ENCODE measurements at places on chromosomes 2 and 18. TPM values are rescaled to one million over a fixed set of nuclear protein-coding genes. Genes with fewer than 3 reads are reported as not detected.

THSD7B gene
- 0.17 TPM for total RNA-seq

DNA sequence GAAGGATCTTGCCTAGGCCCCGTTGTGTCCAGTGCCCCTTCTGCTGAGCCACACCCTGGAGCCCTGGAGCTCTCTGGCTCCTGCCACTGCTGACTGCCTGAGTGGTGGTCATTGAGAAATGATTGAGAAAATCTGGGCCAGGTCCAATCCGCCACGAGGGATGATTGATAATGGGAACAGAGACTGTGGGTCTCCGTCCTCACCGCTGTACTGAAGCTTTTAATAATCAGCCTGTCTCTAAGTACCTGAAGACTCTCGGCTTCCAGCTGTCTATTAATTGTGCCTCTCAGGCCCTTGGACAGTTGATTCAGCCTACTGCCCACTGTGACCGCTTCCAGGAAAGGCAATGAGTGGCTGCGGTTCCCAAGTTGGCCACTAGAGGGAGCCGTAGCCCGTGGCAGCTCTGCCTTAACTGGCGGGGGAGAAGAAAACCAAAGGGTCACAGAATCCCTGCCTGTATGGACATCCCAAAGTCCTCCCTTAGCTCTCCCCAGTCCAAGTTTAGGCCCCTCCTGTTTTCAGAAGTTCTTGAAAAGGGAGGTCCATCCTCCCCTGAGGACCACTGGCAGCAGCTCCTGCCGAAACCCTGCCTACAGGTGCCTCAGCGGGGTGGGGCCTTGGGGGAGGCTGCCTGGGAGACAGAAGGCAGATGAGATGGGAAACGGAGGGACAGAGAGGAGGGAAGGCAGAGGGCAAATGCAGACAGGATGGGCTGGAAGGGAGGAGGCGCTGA, 213.6 kb downstream of the TNS1 start:
- H3K4me3 ChIP-seq: peak overlapping the region; percentile 4
- peak; percentile 92 for DNase-seq
- H3K4me1 ChIP-seq: peaks cover 22% of the 10 kb centered on the region

FAP gene
- 1.3 TPM for total RNA-seq

CMPK2 gene
- 14.6 TPM for total RNA-seq

DNA sequence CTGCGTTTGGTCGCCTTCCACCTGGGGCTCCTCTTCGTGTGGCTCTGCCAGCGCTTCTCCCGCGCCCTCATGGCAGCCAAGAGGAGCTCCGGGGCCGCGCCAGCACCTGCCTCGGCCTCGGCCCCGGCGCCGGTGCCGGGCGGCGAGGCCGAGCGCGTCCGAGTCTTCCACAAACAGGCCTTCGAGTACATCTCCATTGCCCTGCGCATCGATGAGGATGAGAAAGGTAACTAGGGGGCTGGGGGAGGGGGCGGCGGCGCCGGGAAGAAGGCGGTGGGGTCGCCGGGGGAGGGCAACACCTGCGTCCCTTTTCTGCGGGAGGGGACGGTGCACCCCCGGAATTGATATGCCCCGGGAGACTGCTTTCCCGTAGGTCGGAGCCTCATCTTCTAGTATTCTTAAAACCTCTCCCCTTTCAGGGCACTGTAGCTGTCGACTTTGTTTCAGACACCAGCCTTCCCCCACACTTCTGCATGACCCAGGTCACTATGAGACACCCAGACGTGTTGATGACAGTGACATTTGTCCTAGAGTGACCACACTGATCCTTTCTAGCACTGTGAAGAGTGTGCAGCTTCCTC, 755 bp downstream of the SPAST start:
- no peak for DNase-seq
- H3K4me1 ChIP-seq: peaks cover 2% of the 10 kb centered on the region
- H3K36me3 ChIP-seq: peaks cover 24% of the 10 kb centered on the region

DNA sequence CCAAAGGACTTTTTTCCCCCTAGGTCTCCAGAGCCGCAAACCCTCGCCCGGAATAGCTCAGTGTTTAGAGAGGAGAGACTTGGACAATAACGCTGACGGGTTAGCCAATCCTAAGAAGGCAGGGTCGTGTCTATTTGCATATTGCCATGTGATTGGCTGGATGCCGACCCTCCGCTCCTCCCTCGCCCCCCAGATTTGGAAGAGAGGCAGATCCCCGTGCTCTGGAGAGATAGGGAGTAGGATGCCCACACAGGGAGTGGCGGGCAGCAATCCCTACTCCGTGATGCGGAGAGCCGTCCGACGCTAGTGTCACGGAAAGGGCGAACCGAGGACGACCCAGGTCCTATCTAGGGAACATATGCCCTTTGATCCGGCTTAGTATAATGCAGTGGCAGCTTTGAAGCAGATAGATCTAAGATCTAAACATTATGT, 1.4 kb downstream of the WNT6 start:
- no peak overlapping the region for H3K4me3 ChIP-seq
- peak; percentile 62 for DNase-seq
- H3K4me1 ChIP-seq: peaks cover 12% of the 10 kb centered on the region
- no peaks in the 10 kb centered on the region for H3K36me3 ChIP-seq

DNA sequence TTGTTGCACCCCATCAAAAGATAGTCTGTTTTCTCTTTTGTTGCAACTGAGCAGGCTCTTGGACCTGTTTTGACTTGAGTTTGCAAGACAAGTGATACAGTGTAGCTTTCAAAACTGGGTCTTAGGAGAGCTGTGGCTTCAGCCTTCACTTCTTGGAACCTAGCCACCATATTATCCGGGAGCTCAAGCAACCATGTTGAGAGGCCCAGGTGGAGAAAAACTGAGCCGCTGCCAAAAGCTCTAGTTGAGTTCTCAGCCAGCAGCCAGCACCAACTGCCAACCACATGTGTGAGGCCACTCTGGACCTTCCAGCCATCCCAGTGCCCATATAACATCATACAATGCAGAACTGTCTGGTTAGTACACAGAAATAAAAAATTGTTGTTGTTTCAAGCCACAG, 5.4 kb downstream of the CACNB4 start:
- H3K4me1 ChIP-seq: peaks cover 11% of the 10 kb centered on the region
- H3K27me3 ChIP-seq: peaks cover 4% of the 10 kb centered on the region
- H3K27ac ChIP-seq: no peak overlapping the region
- no peak for DNase-seq
- H3K4me3 ChIP-seq: no peak overlapping the region

DNA sequence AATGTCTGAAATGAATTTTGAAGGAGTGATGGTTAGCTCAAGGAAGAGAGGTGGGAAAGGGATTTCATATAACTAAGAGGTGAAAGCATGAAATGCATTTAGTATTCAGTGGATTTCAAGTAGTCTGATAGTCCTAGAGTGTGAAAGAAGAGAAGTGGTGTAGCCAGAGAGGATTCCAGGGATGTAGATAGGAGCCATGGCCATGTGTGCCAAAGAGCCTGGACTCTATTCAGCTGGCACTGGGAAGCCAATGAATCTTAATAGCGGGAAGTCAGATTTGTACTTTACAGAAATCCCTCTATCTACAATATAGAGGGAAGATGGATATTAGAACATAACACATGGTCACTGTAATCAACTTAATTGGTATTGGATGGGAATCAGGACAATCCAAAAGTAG, 8.3 kb upstream of the BOLL start:
- H3K4me1 ChIP-seq: no peaks in the 10 kb centered on the region
- H3K27me3 ChIP-seq: no peaks in the 10 kb centered on the region
- H3K36me3 ChIP-seq: no peaks in the 10 kb centered on the region
- no peak for DNase-seq
- H3K4me3 ChIP-seq: no peak overlapping the region

DNA sequence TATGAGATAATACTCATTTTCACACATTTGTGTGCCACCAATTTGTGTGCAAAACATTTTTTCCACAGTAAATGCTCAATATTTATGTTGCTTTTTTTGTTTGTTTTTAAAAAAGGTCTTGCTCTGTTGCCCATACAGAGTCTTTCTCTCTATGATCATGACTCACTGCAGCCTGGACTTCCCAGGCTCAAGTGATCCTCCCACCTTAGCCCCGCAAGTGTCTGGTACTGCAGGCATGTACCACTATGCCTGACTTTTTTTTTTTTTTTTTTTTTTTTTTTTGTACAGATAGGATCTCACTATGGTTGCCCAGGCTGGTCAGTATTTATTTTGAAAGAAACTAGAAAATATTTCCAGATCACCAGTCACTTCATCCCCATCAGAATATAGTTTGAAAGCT, 297.8 kb upstream of the GYPC start:
- no peaks in the 10 kb centered on the region for H3K4me1 ChIP-seq
- H3K27me3 ChIP-seq: no peaks in the 10 kb centered on the region
- no peaks in the 10 kb centered on the region for H3K36me3 ChIP-seq
- no peak for DNase-seq

DNA sequence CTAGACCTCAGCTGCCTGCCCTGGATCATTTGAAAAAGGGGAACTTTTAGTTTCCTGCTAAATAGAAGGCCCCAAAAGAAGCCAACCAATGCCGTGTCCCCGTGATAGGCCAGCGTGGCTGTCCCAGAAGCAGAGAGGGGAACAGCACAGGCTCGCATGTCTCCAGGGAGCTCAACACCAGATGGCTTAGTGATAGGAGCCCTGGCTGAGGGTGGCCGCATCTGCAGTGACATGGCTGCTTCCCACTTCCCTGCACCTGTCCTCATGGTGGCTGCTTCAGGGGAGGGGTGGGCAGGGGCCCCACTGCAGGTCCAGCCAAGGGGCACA, 79.6 kb downstream of the MBP start:
- peak; percentile 88 for DNase-seq
- H3K4me1 ChIP-seq: peaks cover 81% of the 10 kb centered on the region
- H3K4me3 ChIP-seq: no peak overlapping the region
- peak overlapping the region; percentile 89 for H3K27ac ChIP-seq
- no peaks in the 10 kb centered on the region for H3K27me3 ChIP-seq

- peak; percentile 85 for DNase-seq
- no peaks in the 10 kb centered on the region for H3K36me3 ChIP-seq
- peak within 1 kb of the TSS; percentile 87 for H3K27ac ChIP-seq
- H3K4me3 ChIP-seq: peak within 1 kb of the TSS; percentile 65
- peaks cover 22% of the 10 kb centered on the region for H3K27me3 ChIP-seq
Observed at GRCh38 chr2:240435457-240435947, at the start of gene GPC1. TSS of gene GPC1 (plus strand) at chr2:240435663. CDS start at chr2:240435919, 256 bp downstream.

- H3K27ac ChIP-seq: no peak overlapping the region
- H3K27me3 ChIP-seq: no peaks in the 10 kb centered on the region
- no peak overlapping the region for H3K4me3 ChIP-seq
- DNase-seq: no peak
- H3K36me3 ChIP-seq: peaks cover 50% of the 10 kb centered on the region
Observed at GRCh38 chr18:80120932-80121331, 11.9 kb downstream of the ADNP2 start.

DNA sequence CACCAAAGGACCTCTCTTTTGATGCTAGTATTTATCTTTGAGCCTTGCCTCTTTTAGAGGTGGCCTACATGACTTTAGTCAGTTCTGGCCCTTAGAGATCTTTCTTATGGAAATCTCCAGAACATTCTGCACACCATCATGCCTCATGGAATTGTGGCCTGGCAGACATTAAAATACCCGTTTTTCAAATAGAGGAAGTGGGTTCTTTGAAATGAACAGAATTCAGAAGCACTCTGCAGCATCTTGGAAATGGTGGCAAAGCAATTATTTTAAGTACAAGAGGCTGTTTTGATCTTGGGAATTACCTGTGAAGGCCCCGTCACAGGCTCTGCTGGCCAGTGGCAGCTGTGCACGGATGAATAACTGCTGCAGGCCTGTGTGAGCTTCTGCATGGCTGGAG, 40.7 kb upstream of the APCDD1 start:
- no peaks in the 10 kb centered on the region for H3K36me3 ChIP-seq
- H3K4me3 ChIP-seq: no peak overlapping the region
- no peaks in the 10 kb centered on the region for H3K4me1 ChIP-seq
- no peak for DNase-seq

SOX11 gene
- total RNA-seq: 0.23 TPM

DNA sequence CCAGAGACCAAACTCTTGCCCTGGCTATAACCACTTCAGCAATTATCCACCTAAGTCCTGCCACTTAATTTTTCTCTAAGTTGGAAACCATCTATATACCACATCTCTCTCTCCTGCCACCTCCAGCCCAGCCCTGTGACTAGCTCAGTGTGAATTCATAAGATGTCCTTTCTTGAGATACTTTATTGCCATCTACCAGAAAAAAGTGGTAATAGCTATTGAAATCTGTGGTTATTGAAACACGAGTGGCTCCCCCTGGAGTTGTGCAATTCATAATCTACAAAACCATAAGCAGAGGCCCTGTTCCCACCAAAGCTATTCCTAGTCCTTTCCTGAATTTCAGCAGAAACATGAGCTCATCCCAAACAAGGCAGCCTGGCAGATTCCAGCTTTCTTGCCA, 324.0 kb downstream of the TXNL1 start:
- H3K27me3 ChIP-seq: no peaks in the 10 kb centered on the region
- no peak overlapping the region for H3K4me3 ChIP-seq
- no peaks in the 10 kb centered on the region for H3K4me1 ChIP-seq
- no peak for DNase-seq

DNA sequence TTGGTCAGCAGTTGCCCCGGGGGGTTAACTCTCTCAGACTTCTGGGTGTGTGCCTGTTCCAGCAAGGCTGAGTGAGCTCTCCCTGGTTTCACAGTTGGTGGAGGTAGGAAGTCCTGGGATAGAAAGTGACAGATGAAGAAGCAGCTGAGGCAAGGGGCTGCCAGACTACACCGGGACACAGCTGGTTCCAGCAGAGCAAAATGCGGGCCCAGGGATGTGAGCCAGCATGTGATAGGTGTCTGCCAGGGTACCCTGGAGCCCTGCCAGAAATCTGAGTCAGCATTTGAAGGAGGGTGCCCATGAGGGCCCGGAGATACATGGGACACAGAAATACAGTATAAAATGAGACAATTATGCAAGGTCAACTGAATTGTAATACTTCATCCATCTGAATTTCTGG, 79.3 kb upstream of the LGALSL start:
- H3K4me3 ChIP-seq: no peak overlapping the region
- no peak for DNase-seq
- H3K27ac ChIP-seq: no peak overlapping the region
- H3K27me3 ChIP-seq: no peaks in the 10 kb centered on the region
- no peaks in the 10 kb centered on the region for H3K36me3 ChIP-seq
- H3K4me1 ChIP-seq: no peaks in the 10 kb centered on the region

AGXT gene
- 3.4 TPM for total RNA-seq

- no peak for DNase-seq
- H3K4me1 ChIP-seq: peaks cover 19% of the 10 kb centered on the region
- no peaks in the 10 kb centered on the region for H3K27me3 ChIP-seq
- H3K27ac ChIP-seq: no peak overlapping the region
- no peaks in the 10 kb centered on the region for H3K36me3 ChIP-seq
Observed at GRCh38 chr18:8754995-8755960, 49.9 kb downstream of the MTCL1 start.

- peaks cover 30% of the 10 kb centered on the region for H3K4me1 ChIP-seq
- no peaks in the 10 kb centered on the region for H3K27me3 ChIP-seq
- H3K27ac ChIP-seq: no peak overlapping the region
- no peak overlapping the region for H3K4me3 ChIP-seq
- no peak for DNase-seq
Observed at GRCh38 chr2:196335221-196335634, 163.8 kb upstream of the STK17B start.
